ENCODE measurements at places on chromosomes 1 and 21. TPM values are rescaled to one million over a fixed set of nuclear protein-coding genes. Genes with fewer than 3 reads are reported as not detected.

Gene TIAM1
- 20.4 TPM for total RNA-seq

Gene SCMH1
- 42.7 TPM for total RNA-seq

Gene IGSF21
- 0.67 TPM for total RNA-seq

Gene SV2A
- total RNA-seq: 4.8 TPM

Gene HSF2BP
- total RNA-seq: 1.5 TPM

Gene OR2T2
- total RNA-seq: not detected

Gene RAB25
- not detected for total RNA-seq

Gene GJC2
- 4.1 TPM for total RNA-seq

DNA sequence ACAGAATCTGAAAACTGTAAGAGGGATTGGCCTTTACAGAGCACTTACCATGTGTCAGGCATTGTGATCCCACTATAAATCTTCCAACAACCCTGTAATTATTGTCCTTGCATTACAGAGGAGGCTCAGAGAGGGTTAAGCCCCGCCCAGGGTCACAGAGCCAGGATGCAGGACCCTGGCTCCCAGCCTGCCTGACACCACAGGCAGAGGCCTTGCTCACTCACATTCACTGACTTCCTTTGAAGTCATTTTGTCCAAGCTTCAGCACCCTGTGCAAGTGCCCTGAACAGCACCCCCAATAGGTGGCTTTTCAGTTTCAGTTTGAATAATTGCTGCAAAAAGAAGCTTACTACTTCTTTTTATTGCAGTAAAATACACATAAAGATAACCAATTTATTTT lies 256.8 kb upstream of the NFIA start:
- DNase-seq: peak; percentile 31

DNA sequence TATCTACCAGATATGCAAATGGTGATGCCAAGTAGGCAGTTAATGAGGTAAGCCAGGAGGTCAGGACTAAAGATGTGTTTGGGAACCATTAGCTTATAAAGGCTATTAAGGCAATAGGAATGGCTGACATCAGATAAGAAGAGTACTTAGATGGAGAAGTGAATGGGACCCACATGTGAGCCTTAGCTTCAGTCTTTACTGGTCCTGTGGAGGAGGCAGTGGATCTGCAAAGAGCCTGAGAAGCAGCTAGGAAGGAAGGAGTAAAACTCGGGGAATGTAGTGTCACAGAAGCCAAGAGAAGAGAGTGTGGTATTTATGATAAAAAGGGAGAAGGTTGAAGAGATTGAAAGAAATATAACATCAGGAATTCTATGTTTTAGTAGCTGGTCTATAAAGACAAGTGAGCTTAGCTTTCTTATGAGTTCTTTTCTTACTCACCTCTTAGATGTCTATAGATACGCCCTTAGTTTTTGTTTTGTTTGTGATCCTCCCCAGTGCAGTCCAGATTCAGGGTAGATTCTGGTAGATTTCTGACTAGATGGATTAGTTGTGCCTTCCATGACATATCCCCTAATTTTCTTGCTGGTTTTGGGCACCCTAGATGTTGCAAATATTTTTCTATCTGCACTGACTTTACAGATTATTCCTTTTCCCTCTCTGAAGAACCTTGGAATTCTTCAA lies 39.4 kb downstream of the SLAMF6 start:
- DNase-seq: no peak

DNA sequence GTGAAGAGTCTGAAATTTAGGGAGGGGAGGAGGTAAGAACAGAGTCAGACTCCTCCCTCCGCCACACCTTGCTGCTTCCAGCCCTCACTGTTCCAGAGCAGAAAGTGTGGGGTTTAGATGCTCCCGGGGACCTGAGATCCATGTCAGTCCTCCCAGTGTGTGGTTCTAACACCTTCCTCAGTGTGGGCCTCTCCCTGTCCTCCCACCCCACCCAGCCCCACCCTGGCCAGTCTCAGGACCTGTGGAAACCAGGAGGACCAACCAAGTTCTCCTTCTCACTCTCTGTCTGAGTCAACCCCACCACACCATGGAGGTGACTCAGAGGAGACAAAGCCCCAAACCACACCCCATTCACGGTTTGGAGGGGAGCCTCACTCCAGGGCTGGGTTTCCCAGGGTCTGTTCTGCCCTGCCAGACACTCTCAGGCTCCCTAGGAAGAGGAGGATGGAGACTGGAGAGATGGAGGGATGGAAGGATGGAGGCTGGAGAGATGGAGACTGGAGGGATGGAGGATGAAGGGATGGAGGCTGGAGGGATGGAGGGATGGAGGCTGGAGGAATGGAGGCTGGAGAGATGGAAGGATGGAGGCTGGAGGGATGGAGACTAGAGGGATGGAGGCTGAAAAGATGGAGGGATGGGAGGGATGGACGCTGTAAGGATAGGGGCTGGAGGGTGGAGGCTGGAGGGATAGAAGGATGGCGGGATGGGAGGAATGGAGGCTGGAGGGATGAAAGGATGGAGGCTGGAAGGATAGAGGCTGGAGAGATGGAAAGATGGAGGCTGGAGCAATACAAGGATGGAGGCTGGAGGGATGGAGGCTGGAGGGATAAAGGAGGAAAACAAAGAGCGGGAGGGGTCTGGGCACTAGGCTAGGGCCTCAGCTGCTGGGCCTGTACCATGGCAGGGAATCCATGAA lies 100.9 kb upstream of the RUNX3 start:
- no peak for DNase-seq

DNA sequence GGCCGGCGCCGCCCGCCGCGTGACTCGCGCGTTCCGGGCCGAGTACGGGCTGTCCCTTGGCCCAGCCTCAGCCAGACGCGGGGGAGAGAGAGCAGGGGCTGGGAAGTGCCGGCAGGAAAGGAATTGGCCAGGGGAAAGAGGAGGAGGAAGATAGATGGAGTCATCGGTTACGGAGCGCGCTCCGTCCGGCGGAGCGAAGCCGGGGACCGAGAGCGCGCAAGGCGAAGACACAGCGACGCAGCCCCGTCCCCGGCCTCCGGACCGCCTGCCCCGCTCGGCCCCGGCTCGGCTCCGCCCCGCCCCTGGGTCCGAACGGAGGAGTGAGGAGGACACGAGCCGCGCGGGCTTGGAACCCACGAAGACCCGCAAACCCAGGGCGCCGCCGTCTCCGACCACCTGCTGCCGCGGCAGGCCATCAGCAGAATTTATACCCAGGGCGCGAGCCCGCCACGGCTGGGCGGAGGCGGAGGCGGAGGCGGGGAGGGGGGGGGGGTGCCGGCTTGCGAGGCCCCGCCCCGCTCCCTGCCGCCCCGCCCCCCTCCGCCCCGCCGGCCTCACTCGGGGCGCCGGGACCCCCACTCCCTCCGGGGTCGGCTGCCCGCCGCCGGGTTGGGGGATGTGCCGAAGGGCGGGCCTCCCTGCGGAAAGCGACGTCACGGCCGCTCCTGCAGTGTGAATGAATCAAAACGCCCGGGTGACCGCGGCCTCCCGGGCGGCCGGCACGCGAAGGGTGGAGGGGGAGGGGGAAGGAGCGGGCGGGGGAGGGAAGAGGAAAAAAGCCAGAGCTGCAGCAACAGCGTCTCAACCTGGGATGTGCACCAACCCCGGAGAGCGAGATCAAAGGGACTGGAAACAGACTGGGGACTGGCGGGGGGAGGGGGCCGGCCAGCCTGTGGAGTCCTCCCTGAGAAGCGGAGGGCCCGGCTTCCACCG lies at the start of gene LHX4:
LHX4 (plus strand) TSS at position 782 of the 933 bp plus-strand sequence. CDS start 266 bp downstream, outside the sequence.
- DNase-seq: no peak

GRCh38 chr1:232943679-232944252 lies 6.6 kb upstream of the NTPCR start:
- DNase-seq: no peak

GRCh38 chr1:6889875-6890480 lies 104.7 kb downstream of the CAMTA1 start:
- DNase-seq: peak; percentile 70

DNA sequence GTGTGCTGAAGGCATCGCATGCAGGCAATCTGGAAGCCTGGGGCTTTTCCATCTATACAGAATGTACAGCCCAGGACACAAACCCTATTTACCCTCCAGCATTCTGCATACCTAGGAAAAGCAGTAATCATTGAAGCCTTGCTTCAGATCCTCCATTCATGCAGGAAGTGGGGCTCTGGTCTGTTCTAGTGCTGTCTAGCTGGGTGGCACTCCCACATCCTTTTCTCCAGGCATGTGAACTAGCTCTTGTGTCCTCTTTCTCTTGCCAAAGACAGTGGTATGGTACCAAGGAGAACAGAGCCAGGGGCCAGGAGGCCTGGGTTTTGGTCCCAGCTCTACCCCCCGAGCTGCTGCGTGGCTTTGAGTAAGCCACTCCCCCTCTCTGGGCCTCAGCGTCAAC lies 21.7 kb downstream of the LRP8 start:
- DNase-seq: no peak

- no peak for DNase-seq
These were observed 38.9 kb upstream of the BMP8A start for GRCh38 chr1:39452540-39452939.

DNA sequence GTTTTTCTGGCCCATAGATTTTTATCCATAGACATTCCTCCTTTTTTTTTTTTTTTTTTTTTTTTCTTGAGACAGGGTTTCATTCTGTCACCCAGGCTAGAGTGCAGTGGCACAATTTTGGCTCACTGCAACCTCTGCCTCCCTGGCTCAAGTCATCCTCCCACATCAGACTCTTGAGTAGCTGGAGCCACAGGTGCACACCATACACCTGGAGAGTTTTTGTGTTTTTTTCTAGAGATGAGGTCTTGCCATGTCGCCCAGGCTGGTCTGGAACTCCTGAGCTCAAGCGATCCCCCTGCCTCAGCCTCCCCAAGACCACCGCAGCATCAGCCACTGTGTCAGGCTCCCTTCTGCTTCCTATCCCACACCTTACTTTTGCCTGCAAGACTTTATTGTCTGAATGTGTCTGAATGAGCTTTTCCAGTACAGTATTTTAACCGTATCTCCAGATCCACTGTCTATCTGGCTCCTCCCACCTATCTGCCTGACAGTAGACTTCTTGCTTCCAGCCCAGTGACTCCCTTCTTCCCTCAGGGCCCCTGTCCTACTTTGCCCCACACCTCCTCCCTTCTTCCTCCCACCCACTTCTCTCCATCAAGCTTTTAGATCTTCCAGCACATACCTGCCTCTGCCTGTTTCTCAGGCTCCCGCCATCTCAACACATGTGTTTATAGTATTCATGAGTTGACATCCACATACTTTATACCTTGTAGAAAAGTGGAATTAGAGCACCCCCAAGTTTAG lies 6.1 kb downstream of the C1orf21 start:
- no peak for DNase-seq

GRCh38 chr1:243364866-243365265 lies 109.0 kb downstream of the SDCCAG8 start:
- DNase-seq: no peak

DNA sequence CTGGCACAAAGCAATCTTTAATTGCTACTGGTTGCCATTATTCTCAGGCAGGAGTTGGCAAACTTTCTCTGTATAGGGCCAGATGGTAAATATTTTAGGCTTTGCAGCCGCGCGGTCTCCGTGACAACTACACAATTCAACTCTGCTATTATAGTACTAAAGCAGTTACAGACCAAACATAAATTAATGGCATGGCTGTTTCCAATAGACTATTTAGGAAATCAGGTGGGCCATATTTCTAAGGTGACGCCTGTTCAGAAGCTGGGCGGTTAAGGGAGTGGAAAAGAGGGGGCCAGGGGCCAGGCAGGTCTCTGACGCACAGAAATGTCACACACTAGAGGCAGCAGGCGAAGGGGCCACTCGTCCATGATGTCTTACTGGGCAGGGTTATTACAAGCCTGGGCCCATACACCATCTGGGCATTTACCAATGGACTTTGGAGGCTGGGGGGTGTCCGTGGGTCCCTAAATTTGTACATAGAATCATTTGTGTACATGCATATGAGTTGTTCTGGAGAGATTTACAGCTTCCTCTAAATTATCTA lies 80.1 kb downstream of the STUM start:
- DNase-seq: peak; percentile 2

DNA sequence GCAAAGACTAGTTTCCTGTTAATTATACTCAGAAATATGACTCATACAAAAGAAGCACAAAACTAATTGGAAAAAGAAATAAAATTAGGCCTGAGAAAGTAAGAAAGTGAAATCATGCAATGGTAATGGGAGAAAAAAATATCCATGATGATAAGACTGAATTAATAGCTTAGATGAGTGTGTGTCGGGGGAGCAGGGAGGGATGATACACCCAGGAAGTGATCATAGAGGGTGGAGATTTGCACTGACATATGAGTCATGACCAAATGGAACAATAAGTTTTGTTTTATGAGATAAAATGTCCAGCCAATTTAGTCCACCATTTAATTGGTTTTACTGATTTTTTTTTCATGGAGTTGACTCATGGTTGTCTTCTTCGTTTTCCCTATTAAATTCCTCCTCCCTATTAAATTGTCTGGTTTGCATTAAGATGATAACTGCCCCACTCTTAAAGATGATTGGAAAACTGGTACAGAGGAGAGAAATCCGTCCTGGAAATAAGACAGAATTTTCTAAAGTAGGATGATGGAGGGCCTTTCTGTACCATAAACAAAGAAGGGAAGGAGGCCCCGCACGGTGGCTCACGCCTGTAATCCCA lies 111.7 kb upstream of the KCNJ6 start:
- DNase-seq: no peak

DNA sequence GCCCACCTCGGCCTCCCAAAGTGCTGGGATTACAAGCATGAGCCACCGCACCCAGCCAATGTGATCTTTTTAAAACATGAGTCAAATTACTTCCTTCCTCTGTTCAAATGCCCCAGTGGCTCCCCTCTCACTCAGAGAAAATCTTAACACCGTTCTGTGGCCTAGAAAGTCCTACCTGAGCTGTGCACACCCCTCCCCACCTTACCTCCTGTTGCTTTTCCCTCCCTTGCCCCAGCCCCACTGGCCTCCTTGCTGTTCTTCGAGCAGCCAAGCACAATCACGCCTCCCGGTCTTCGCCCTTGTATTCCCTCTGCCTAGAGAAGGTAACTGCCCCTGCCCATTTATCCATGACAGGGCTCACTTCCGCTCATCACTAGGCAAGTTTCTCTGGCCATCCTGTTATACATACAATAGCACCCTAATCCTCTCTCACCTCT lies 62.6 kb upstream of the RPL11 start:
- no peak for DNase-seq

DNA sequence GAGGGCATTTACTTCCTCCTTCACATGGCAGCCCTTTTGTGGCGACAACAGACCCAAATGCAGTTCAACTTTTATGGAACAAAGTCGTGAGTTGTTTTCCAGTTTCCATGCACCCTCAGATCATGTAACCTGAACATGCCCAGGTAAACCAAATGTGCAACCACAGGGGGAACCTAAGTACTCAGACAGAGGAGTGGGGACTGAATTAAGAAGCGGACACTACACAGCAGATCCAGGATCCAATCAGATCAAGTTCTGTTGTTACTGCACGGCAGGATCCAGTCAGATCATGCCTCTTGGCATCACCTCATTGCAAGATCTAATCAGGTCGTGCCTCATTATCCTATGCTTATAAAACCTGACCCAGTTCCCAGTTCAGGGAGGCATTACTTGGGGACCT lies 115.7 kb downstream of the MATN1 start:
- no peak for DNase-seq

GRCh38 chr1:41430582-41430981 lies 53.9 kb downstream of the EDN2 start:
- no peak for DNase-seq

Data from adrenal gland (tissue), 19 donors.